Activated T-cell treated with anti-CD3 and anti-CD28 coated beads, Interleukin-2, amount 50 U/mL, for 72 hours (primary cell): ENCODE measurements at places on chromosomes 3 and 15. TPM values are rescaled to one million over a fixed set of nuclear protein-coding genes. Genes with fewer than 3 reads are reported as not detected.

GRCh38 chr15:100680726-100681125, 78.3 kb downstream of the ASB7 start:
- DNase-seq: no peak

GRCh38 chr3:119588112-119588511, 8.8 kb downstream of the ADPRH start:
- DNase-seq: no peak

Gene TMCO5A
- total RNA-seq: not detected

GRCh38 chr3:48993834-48994233, 3.8 kb downstream of the P4HTM start:
- no peak for DNase-seq

GRCh38 chr3:83868909-83869567, 1089.8 kb upstream of the CADM2 start:
- no peak for DNase-seq

DNA sequence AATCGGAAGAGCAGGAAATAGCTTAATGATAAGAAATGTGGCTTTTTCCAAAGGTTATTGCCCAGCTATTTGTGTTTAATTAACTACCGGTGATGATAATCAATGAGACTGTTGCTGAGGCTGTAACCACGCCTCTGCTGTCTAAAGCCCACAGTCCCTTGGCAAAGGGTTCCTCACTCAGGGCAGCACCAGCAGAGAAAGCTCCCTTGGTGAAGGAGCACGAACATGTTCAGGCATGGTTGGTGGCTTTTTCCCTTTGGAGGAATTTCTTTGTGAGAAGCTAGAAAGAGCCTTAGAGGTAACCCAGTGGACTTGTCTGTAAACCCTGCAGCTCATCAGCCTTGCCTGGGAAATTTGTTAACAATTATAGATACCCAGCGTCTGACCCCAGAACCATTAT, 7.5 kb upstream of the ST6GAL1 start:
- DNase-seq: no peak

Gene PIERCE2
- total RNA-seq: 0.69 TPM

Gene STRIT1
- total RNA-seq: not detected

GRCh38 chr3:17983106-17983505, 240.7 kb upstream of the TBC1D5 start:
- DNase-seq: no peak

- no peak for DNase-seq
Measured at GRCh38 chr3:74055061-74055460, 430.3 kb upstream of the PDZRN3 start.

- no peak for DNase-seq
Measured at GRCh38 chr3:123295171-123295900, 93.6 kb downstream of the SEC22A start.

DNA sequence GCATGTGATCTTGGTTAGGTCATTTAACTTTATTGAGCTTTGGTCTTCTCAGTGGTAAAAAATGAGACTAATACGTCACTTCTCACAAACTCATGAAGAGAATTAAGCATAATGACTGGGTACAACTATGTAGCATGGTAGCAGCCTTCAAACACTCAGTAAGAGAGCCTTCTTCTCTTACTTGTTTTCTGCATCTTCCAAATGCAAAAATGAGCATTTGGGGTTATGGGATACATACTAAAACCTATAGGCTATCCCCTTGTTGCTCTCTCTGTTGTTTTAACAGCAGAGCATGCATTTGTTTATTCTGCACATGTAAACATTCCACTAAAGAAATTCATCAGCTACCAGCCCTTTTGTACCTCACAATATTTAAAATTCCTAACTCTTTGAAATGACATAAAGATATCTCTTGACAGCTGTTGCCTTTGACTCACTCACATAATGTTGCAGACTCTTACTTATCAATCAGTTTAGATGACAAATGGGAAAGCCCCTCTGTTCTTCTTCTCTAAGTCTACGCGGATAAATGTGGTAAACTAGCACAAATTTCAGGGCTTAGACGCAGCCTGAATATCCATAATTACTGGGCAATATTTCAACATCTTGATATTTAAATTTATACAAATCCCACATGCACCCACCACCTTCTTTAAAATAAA, 327.3 kb upstream of the SATB1 start:
- no peak for DNase-seq

Gene COL6A5
- not detected for total RNA-seq

Gene TGM5
- total RNA-seq: not detected

- DNase-seq: no peak
Measured at GRCh38 chr3:174247687-174248152, 611.4 kb upstream of the NAALADL2 start.

Gene PLXNA1
- 5.2 TPM for total RNA-seq

Gene ADIPOQ
- total RNA-seq: not detected

DNA sequence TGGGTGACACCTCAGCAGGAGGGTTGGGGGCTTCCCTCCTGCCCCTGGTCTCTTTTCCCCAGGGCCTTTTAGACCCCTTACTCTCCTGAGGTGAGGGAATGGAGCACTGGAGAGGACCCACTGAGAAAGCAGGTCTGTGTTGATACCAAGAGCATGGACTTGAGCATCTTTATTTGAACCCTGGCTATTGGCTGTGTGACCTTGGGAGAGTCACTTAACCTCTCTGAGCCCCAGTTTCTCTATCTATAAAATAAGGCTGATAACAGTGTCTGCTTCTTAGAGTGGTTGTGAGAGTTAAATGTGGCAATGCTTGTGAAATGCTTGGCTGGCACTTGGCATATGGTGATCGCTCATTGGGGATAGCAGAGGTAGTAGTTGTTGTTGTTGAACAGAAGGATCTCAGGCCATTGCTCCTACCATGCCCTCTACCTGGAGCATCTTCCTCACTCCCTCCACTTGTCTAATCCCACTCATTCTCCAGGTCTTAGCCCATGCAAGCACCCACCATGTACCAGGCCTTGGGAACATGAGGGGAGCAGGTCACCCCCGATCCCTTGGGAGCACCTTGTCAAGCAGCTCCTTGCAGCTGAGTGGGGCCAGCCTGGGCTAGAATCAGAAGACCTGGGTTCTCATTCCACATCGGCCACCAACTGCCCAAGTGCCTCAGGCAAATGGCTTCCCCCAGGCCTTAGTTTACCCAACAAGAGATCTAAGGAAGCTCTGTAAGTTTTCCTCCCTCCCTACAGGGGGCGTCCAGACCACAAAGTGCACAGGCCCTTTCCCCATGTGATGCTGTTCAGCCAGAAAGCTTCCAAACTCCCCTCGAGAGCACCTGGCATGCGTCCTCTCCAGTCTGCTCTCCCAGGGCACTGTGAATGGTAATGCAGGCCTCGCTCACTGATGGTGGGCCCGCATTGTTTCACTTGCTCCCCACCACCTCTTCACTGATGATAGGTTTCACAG, 96.7 kb downstream of the LSM3 start:
- DNase-seq: no peak

DNA sequence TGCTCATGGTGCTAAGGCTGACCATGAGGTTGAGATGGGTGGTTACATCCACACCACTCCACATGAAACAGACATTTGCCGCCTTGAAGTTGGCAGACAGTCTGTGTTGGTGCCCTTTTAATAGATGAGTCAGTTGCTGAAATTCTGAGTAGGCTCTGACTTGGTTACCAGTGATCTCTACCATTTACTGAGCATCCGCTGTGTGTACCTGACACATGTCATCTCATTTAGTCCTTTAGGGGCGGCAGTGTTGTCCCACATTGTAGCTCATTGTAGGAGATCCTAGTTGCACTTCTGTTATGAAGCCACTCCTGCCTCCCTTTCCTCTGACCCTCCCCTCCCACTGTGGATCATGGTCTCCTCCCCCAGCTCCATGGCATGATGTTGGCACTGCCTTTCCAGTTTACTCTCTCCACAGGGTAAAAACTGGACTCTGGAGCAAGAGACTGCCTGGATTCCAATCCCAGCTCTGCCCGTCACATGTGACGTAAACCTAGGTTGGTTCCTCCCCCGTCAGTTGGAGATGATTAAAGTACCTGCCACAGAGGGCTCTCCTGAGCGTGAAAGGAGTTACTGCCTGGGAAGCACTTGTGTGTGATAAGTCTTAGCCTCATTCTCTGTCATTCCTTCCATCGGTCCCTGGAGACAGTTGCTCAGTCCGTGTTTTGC, 21.6 kb downstream of the SLCO3A1 start:
- DNase-seq: no peak

Gene CCNL1
- 248 TPM for total RNA-seq

GRCh38 chr3:5277612-5278236, 90.2 kb downstream of the EDEM1 start:
- DNase-seq: no peak

Gene CDHR4
- not detected for total RNA-seq

- no peak for DNase-seq
Measured at GRCh38 chr3:1942781-1943180, 155.9 kb upstream of the CNTN4 start.

DNA sequence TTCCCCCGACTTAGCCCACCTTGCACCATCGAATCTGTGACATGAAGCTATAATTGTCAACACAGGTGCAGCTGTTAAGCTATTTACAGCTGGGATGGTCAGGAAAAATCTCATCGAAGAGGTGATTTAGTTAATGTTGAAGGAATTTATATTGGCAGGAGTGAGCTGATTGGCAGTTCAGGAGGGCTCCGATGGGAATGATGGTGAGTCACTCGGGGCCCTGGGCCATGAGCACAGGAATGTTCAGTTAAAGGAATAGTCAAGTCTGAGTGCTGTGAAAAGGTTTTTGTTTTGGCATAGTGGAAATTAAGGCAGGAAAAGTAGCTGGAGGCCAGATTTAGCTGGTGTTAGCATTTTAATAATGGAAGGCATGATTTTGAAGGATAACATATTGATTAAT, 95.7 kb downstream of the OXSM start:
- no peak for DNase-seq

Gene GOLGA8T
- not detected for total RNA-seq

Gene FLNB
- 46.1 TPM for total RNA-seq

- DNase-seq: no peak
Measured at GRCh38 chr15:50786871-50787270, 21.4 kb upstream of the SPPL2A start.

Gene CA12
- total RNA-seq: 2.4 TPM

DNA sequence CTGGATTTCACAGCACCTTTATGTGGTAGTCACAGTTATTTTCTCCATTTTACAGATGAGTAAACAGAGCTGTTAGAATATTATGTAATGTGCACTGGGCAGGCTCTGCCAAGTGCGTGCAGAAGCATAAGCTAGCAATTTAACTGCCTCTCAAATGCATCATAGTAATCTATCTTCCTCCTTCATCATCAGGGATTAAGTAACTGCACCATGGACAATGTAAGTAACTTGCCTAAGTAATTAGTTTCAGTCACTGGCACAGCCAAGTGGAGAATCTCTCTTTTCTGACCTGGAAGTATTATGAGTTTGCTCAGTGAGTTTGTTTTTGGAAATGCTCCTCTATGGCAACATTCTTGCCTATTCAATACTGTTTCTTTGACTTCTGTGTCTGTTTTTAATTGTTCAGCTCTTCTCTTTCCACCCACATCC, 260.5 kb downstream of the PTPRG start:
- no peak for DNase-seq

GRCh38 chr3:128730471-128730870, 4.5 kb downstream of the RAB7A start:
- no peak for DNase-seq

Gene AMIGO3
- total RNA-seq: 0.19 TPM

Gene RAP2B
- total RNA-seq: 11.2 TPM

Gene TCAIM
- 23.4 TPM for total RNA-seq
